AG04449 (cell line): ENCODE measurements at places on chromosomes 5 and 9.
A peak's percentile ranks its signal among the peaks of the same experiment; 100 is the strongest.

- no peak for DNase-seq
These were observed 21.6 kb downstream of the SH3TC2 start for GRCh38 chr5:149041242-149041641.

GRCh38 chr5:21823076-21823574 is 1030.0 kb downstream of the CDH12 start:
- no peak for DNase-seq

- DNase-seq = no peak
These were observed 110.8 kb downstream of the SMARCA2 start for GRCh38 chr9:2125906-2126305.

- no peak for DNase-seq
These were observed 124.7 kb upstream of the FTMT start for GRCh38 chr5:121726991-121727390.

DNA sequence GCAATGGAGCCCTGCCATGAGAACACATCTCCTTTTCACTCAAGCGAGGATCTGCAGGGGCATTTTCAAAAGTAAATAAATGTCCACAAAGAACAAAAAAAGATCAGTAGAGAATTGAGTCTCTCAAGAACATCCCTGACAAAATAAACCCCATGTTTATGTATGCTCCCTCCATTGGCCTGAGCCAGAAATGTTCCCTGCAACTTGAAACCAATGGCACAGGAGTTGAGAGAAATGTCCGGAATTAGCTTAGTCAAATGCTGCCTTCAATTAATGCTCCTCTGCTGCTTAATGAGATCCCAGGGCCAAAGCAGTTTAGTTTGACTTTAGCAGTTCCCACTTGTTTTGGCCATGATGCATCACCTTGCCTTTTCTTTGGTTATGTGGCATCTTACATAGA is 238.3 kb downstream of the EBF1 start:
- no peak for DNase-seq

DNA sequence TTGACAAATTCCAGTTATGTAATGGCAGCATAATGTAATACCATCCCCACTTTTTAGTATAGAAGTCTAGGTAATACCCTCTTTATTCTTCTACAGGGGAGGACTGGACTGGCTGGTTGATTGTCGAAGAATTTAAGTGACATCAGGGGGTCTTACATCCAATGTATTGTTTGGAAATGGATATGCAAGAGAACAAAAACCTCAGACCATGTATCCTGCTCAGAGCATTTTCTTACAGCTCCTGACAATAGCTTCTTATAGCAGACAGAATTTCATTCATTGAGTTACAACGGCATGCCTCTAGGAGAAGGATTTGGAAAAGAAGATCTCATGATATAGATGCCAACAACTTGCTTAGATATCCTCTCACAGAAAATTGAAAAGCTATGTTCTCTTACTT is 2032.3 kb downstream of the EFNA5 start:
- no peak for DNase-seq

- DNase-seq = no peak
These were observed 166.7 kb downstream of the ZDHHC21 start for GRCh38 chr9:14526504-14526903.

DNA sequence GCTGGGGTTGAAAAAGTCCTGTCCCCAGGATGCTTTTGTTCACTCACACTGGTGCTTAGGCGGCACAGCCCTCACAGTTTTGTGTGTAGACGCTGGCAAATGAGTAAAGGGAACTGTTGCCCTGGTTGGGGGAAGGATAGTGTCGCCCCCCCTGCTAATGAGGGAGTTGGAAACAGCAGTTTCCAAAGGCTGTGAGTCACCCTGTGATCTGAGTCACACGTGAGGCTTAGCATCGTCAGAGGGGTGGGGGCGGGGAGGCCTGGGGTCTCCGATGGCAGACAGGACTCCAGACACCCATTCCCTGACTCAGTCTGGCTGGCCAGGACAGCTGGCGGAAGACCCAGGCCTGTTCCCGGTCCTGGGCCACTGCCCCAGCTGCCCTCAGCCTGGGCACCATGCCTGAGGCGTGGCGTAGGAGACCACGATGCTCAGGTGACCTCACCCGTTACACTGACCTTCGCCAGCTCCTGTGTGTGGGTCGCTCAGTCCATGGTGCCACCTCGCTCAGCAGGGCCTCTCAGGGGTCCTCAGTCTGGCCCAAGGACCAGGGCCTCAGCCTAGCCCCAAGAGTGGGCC is 2.9 kb downstream of the DNAJB5 start:
- DNase-seq = peak; percentile 38

- DNase-seq = no peak
These were observed 30.0 kb upstream of the GSN start for GRCh38 chr9:121237916-121238315.

DNA sequence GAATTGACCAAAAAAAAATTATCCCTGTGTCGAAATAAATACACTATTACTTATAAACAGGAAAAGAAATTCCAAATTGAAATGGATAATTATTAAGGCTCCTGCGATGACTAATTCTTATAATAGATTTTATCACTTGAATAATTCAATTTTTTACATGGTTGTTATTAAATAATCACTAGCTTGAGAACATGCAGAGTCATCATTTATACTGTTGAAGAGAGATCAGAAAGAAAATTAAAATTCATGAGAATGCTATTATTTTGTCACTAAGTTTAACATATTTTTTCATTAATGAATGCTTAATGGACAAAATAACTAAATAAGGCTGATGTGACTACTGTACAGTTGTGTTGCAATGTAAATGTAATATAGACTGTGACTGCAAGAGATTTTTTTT is 1011.3 kb upstream of the C9orf72 start:
- no peak for DNase-seq
